RWPE2 (cell line): ENCODE measurements at places on chromosomes 5 and 9.

GRCh38 chr9:133098104-133098754, 22.8 kb downstream of the RALGDS start:
- H3K36me3 ChIP-seq: peaks cover 52% of the 10 kb centered on the region
- no peak overlapping the region for H3K4me3 ChIP-seq
- H3K27me3 ChIP-seq: no peaks in the 10 kb centered on the region
- no peaks in the 10 kb centered on the region for H3K4me1 ChIP-seq
- DNase-seq: peak; percentile 40

DNA sequence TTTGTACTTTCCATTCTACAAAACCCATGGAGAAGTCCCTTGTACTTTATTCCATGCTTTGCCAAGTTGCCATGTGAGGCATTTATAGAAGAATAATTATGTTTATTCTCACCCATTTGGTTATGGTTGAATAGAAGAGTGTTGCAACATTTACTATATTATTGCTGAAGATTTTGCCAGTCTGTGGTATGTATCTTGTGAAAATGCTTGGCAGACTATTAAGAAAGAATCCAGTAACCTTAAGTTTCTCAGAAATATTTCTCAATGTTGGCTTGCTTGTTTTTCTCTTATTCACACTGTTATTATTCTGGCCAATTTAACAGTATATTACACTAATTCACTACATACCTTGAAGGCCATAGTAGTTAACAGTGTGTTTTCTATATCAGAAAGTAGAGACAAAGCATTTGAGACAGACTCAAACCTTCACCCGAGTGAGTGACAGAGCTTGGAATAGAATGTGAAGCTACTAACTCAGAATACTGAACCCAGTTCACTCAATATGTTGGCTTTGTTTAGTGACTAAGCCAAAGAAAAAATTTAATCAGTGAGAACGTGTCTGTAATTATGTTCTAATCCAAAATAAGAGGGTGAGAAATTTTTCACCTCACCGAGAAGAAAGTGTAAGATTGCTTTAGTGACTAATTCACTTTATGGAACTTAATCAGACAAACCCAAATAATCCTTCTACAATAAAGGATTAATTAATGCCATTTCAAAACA, 184.4 kb downstream of the CWC27 start:
- no peaks in the 10 kb centered on the region for H3K4me1 ChIP-seq
- H3K4me3 ChIP-seq: no peak overlapping the region
- no peak for DNase-seq
- H3K27ac ChIP-seq: no peak overlapping the region

GRCh38 chr5:159459132-159459627, 128.9 kb upstream of the IL12B start:
- peaks cover 1% of the 10 kb centered on the region for H3K4me1 ChIP-seq
- H3K27me3 ChIP-seq: no peaks in the 10 kb centered on the region
- no peak for DNase-seq
- no peak overlapping the region for H3K4me3 ChIP-seq
- H3K27ac ChIP-seq: no peak overlapping the region

DNA sequence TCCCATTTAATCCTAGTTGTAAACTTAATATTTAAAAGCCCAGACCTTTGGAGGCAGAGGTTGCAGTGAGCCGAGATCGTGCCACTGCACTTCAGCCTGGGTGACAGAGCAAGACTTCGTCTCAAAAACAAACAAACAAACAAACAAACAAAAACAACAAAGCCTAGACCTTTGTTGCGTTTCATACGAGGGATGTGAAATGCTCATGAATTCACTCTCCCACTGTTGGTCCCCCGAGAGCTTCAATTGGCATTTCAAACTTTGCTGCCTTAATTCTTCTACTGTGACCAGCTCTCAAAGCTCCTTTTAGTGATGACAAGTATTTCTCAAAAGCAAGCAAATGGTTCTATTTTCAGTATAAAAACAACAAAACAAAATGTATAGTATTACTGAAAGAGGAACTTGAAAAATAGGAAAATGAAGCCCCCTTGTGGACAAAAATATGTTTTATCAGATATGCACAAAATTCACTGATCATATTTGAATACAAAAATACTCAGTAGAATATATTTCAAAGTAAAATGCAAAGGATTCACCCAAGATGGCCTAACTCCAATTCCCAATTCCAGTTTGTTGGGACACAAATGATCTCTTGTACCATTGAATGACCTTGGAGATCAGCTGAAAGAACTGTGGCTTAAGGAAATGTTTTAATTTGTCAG, 140.4 kb downstream of the ESM1 start:
- no peak for DNase-seq
- no peaks in the 10 kb centered on the region for H3K36me3 ChIP-seq
- H3K4me3 ChIP-seq: no peak overlapping the region
- no peaks in the 10 kb centered on the region for H3K27me3 ChIP-seq
- H3K27ac ChIP-seq: no peak overlapping the region

- H3K36me3 ChIP-seq: no peaks in the 10 kb centered on the region
- no peak for DNase-seq
- H3K27me3 ChIP-seq: no peaks in the 10 kb centered on the region
- no peak overlapping the region for H3K27ac ChIP-seq
- H3K4me1 ChIP-seq: peaks cover 14% of the 10 kb centered on the region
Observed at GRCh38 chr5:99037668-99038067, 108.9 kb upstream of the CHD1 start.

- no peak overlapping the region for H3K27ac ChIP-seq
- H3K27me3 ChIP-seq: peaks cover 52% of the 10 kb centered on the region
- no peaks in the 10 kb centered on the region for H3K36me3 ChIP-seq
- no peak for DNase-seq
Observed at GRCh38 chr5:37840053-37841034, 503 bp upstream of the GDNF start.

GRCh38 chr9:124202447-124202971, 55.2 kb upstream of the NEK6 start:
- H3K4me3 ChIP-seq: no peak overlapping the region
- no peaks in the 10 kb centered on the region for H3K4me1 ChIP-seq
- H3K27me3 ChIP-seq: no peaks in the 10 kb centered on the region
- no peak for DNase-seq

- no peak for DNase-seq
- H3K27ac ChIP-seq: no peak overlapping the region
- H3K27me3 ChIP-seq: peaks cover 5% of the 10 kb centered on the region
Observed at GRCh38 chr9:101626295-101626694, 31.5 kb upstream of the PPP3R2 start.

DNA sequence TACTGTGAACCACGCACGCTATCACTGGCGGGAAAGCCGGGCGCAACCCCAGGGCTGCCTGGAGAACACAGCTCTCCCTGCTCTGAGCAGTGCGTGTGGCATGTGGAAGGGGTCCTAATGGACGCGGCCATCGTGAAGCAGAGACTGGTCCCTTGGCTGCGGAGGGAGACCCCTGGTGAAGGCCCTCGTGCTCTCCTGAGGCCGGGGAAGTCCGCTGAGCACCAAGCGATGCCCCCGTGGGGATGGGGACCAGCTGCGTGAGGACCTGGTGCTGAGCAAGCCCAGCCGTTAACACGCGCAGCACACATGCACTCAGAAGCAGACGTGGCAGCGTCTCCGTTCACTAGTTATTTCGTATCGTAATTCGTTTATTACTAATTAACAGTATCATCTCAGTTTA, 24.4 kb downstream of the SLC12A7 start:
- DNase-seq: no peak
- H3K27ac ChIP-seq: no peak overlapping the region
- H3K36me3 ChIP-seq: no peaks in the 10 kb centered on the region
- H3K4me1 ChIP-seq: no peaks in the 10 kb centered on the region
- no peak overlapping the region for H3K4me3 ChIP-seq

DNA sequence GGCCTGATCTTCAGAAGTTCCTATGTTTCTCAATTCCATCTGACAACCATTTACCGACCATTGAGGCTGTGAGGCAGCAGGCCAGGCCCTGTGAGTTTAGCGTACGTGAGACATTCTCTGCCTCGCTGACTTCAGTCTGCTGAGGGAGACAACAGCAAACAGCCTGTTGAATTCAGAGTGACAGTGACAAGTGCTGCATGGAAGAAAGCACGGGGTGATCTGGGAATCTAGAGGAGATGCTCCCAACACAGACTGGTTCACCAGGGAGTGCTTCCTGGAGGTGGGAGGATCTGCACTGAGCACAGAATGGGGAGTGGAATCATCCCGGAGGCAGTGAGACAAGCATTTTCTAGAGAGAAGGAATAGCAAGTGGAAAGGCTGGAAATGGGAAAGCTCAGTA, 10.0 kb upstream of the DDX41 start:
- no peak for DNase-seq
- H3K4me1 ChIP-seq: no peaks in the 10 kb centered on the region
- H3K4me3 ChIP-seq: no peak overlapping the region
- no peak overlapping the region for H3K27ac ChIP-seq

DNA sequence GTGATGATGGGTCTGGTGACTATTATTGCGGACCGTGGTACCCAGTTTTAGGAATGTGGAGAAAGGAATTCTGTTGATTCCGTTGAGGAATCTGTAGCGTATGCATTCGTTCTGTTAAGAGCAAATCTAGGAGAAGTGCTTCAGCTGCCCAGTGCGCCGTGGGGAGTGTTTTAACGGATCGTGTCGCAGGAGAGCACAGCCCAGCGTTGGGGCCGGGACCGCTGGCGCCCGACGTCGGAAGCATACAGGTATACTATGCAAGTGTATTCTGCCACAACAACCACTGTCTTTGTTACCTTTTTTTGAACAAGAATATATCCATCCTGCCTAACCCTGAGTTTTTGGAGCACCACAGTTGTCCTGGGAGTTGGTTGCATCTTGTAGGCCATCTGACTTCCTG, 42.7 kb downstream of the TENT4A start:
- H3K27me3 ChIP-seq: no peaks in the 10 kb centered on the region
- no peak overlapping the region for H3K27ac ChIP-seq
- no peaks in the 10 kb centered on the region for H3K4me1 ChIP-seq
- DNase-seq: peak; percentile 45

DNA sequence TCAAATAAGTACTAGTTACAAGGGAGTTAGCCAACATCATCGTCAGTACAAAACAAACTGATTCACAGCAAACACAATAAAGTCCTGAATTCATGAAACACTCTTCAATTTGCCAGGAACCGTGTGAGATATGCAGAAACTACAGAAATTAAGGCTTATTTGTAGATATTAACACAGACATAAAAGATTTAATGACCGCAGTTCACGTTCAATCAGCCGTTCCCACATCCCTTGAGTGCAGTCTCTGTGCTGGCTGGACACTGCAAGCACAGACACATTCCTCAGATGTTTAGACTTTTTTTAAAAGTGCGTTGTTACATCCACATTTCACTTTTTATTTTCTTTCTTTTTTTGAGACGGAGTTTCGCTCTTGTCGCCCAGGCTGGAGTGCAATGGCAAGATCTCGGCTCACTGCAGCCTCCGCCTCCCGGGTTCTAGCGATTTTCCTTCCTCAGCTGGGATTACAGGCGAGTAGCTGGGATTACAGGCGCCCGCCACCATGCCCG, 566 bp upstream of the CEP78 start:
- peak overlapping the region; percentile 38 for H3K27ac ChIP-seq
- DNase-seq: no peak
- peaks cover 7% of the 10 kb centered on the region for H3K36me3 ChIP-seq
- no peaks in the 10 kb centered on the region for H3K27me3 ChIP-seq

DNA sequence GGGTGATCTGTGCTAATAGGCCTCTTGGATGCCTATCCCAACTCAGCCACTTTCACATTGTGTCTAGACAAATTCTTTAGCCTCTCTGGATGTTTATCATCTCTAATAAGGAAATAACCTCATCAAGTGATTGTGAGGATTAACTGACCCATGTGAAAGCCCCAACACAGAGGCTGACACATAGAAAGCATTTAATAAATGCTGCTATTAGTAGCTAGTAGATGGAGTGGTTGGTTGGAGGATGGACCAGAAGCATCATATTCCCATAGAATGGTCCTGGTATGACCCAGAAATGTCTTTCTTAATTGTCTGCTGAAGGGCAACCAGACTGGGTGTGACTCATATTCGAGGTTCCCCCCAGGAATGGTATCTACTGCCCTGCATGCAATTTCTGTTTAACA, 124.4 kb downstream of the PIK3R1 start:
- no peak overlapping the region for H3K27ac ChIP-seq
- no peak overlapping the region for H3K4me3 ChIP-seq
- DNase-seq: no peak
- H3K27me3 ChIP-seq: no peaks in the 10 kb centered on the region
- no peaks in the 10 kb centered on the region for H3K36me3 ChIP-seq

- H3K27me3 ChIP-seq: no peaks in the 10 kb centered on the region
- H3K27ac ChIP-seq: no peak overlapping the region
- no peak for DNase-seq
- peaks cover 3% of the 10 kb centered on the region for H3K4me1 ChIP-seq
- no peaks in the 10 kb centered on the region for H3K36me3 ChIP-seq
- no peak overlapping the region for H3K4me3 ChIP-seq
Observed at GRCh38 chr5:142181547-142182163, 73.1 kb downstream of the NDFIP1 start.

- no peaks in the 10 kb centered on the region for H3K27me3 ChIP-seq
- no peak for DNase-seq
- H3K4me3 ChIP-seq: no peak overlapping the region
Observed at GRCh38 chr9:89153232-89154017, 25.2 kb downstream of the SHC3 start.

DNA sequence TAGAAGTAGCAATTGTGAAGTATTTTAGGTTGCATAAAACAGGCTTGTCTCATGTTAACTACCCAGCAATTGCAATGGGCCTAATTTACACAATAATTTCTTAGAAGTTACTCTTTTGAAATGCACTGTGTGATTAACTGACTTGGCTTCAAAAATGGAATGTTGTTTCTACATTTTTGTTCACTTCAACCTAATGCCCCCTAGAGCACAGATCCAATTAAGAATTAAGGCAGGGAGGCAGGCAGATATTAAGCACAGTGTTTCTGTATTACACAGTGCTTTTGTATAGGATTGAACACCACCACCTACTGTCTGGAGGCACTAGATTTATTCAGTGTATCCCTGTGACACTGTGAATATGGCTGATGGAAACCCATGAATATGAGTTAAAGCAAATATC, 302.1 kb downstream of the FBXL17 start:
- H3K27me3 ChIP-seq: no peaks in the 10 kb centered on the region
- no peak overlapping the region for H3K27ac ChIP-seq
- DNase-seq: no peak
- H3K36me3 ChIP-seq: no peaks in the 10 kb centered on the region
- H3K4me1 ChIP-seq: no peaks in the 10 kb centered on the region

- H3K4me1 ChIP-seq: peaks cover 3% of the 10 kb centered on the region
- no peak for DNase-seq
- H3K4me3 ChIP-seq: no peak overlapping the region
- no peak overlapping the region for H3K27ac ChIP-seq
- H3K27me3 ChIP-seq: no peaks in the 10 kb centered on the region
Observed at GRCh38 chr9:125548141-125548540, 158.9 kb downstream of the MAPKAP1 start.
